ENCODE measurements at places on chromosomes 5 and 9.

GRCh38 chr5:148956477-148957385 lies 106.1 kb downstream of the SH3TC2 start:
- no peak for DNase-seq

- DNase-seq, result no peak
These were observed 74.1 kb downstream of the GALNT10 start for GRCh38 chr5:154264549-154265196.

DNA sequence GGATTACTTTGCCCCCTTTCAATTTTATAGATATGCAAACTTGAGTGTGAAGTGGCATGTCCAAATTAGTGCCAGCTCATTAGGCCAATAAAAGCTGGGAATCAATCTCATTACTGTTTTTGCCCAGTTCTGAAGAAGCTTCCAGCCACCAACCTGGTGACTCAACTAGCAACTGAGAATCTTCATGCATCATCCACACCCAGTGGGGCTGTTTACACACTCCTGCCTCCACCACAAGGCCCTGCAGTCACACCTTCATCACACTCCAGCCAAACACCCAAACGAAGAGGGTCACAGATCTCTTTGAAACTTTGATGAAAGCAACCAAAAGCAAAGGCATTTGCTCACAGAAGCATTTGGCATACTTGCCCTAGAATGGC lies 41.3 kb upstream of the S1PR3 start:
- no peak for DNase-seq

GRCh38 chr9:98092613-98092931 lies 26.4 kb downstream of the TRIM14 start:
- no peak for DNase-seq

GRCh38 chr9:123540457-123540856 lies 184.5 kb downstream of the CRB2 start:
- no peak for DNase-seq

DNA sequence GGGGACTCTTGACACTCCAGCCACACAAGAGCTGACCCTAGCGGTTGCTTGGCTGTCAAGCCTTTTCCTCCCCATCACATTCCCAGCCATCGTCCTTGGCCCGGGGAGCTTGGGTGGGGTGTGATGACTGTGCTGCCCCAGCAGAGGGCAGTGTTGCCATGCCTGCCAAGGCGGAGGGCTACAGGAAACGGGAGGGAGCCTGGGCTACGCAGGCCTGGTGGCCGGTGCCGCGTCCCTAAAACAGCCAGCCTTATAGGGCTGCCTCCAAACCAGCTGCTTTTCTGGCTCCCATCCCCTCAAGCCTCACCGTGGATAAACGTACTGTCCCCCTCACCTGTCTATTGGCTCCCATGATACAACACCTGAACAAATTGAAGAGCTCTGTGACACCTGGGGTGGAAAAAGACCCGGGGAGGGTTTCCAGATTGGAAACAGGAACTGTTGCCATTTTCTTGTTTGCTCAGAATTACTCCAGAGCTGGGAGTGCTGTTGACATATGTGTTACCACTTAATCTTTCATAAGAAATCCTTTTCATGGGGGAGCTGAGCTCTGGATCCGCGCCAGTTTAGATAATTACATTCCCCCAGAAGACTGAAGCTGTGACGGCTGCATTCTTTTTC lies 72.8 kb upstream of the ASTN2 start:
- DNase-seq, result peak; percentile 14

- DNase-seq, result no peak
These were observed 22.9 kb upstream of the ZSWIM6 start for GRCh38 chr5:61309115-61309514.

DNA sequence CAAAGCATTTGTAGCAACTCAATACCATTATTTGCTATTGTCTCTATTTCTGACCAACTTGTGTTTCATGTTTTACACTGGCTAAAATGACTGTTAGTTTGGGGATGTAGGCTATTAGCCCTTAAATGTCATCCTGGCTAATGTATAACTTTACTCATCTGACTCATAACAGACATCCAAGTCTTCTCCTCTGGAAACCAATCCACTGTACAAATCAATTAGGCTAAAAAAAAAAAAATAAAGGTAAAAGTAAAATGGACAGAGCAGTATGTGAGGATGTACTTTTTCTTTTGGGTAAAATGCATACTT lies 20.6 kb downstream of the MEGF9 start:
- DNase-seq, result no peak

- no peak for DNase-seq
These were observed 12.3 kb downstream of the FNBP1 start for GRCh38 chr9:130030651-130031127.

GRCh38 chr5:60259730-60260129 lies 366.2 kb upstream of the PDE4D start:
- no peak for DNase-seq

DNA sequence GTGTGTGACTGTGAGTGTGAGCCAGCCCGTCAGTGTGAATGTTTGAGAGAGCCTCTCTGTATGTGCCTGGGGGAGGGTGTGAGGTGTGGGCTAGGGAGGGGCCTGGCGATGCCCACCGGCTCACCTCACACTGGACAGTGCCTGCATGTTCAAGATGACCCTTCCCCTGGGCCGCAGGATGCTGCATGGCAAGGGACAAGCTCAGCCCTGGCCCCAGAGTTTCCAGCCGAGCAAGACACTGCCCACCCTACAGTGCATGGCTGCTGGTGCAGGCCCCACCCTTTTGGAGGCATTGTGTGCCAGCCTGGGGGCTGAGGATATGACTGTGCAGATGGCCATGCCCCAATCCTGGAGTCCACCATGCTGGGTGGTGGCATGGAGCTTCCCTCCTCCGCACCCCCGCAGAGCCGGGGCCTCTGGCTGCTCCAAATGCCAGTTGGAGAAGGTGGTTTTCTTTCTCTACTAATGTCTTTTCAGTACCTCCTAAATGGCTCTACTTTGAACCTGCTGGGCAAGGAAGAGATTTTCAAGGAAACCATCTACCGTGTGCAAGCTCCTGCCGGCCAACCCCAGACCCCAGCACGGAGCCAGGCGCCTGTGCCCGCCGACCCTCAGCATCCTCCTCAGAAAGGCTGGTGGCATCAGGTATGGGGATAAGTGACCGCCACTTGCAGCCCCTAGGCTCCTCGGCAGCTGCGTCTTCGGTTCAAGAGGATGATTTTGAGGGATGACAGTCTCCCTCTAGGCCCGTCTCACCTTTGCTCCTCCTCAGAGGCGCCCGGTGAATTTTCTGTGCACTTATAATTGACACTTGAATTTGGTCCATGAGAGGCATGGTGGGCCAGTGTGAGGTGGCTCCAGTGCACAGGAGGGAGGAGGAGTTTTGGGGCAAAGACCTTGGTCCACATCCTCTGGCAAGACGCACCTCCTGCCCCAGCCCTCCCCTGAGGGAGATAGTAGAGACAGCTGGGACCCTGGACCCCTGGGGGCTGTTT lies 27.7 kb downstream of the FGD3 start:
- DNase-seq, result no peak

GRCh38 chr9:35521708-35522107 lies 31.8 kb downstream of the RUSC2 start:
- no peak for DNase-seq

- no peak for DNase-seq
These were observed 217.4 kb downstream of the FANCC start for GRCh38 chr9:95100071-95100627.

GRCh38 chr9:101365181-101365580 lies 19.6 kb downstream of the BAAT start:
- DNase-seq, result no peak

DNA sequence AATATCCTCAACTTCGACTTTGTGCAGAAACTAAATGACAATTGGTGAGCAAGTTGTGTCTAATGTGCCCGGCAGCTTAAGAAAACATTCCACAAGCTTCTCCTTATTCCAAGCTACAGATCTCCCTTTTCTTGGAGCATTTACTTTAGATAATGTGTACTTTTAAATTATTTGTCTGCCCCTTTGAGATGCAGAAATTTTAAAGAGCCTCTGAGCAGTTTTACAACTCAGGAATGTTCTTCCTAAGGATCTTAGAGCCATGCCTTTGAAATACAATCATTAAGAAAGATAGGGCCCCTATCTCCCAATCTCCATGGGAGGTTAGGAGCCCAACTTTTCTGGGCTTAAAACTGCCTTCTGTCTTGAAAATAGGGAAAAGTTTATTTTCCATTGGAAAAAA lies 723.7 kb upstream of the COX7C start:
- DNase-seq, result no peak

GRCh38 chr5:122154910-122155309 lies 25.6 kb downstream of the ZNF474 start:
- no peak for DNase-seq

DNA sequence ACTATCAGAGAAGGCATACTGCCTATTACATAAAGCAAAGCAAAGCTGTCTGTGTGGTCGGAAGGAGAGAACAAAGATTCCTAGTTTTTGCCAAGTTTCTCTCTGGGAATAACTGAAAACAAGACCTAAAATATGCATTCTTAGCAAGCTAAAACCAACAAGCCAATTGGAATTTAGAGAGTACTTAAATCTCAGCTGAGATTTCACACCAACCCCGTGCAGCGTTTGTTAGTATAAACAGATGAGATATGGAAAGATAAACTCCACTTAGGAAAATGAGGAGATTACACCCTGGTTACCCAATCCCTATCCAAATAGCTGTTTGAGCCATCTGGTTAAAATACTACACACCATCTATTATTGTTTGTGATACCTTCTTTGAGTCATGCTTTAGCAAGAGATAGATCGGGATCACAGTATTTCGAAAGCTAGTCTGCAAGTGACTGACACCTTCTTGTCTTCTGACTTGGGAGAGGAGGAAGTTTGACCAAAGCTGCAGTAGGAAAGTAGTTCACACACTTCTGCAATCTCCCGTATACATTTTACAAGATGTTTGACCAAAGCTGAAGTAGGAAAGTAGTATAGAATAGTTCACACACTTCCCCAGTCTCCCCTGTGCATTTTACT lies 18.2 kb downstream of the FAF2 start:
- DNase-seq, result no peak

DNA sequence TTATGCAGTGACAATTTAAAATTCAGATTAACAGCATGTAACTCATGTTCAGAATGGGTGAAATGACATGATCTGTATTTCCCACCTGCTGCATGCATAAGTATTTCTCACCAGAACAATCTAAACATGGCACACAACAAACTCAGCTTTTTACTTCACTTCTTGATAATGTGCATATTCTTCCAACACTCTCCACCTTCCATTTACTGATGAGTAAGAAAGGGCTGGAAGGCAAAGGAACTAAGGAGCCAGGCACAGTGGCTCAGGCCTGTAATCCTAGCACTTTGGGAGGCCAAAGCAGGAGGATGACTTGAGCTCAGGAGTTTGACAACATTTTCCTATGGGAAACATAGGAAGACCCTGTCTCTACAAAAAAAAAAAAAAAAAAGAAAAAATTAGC lies 35.8 kb upstream of the SAP30L start:
- DNase-seq, result no peak

GRCh38 chr9:120730654-120731514 lies 16.6 kb upstream of the MEGF9 start:
- peak; percentile 67 for DNase-seq

- no peak for DNase-seq
These were observed 4.6 kb upstream of the FEM1C start for GRCh38 chr5:115549154-115549553.

- DNase-seq, result no peak
These were observed 4.4 kb upstream of the FER start for GRCh38 chr5:108743319-108743718.

DNA sequence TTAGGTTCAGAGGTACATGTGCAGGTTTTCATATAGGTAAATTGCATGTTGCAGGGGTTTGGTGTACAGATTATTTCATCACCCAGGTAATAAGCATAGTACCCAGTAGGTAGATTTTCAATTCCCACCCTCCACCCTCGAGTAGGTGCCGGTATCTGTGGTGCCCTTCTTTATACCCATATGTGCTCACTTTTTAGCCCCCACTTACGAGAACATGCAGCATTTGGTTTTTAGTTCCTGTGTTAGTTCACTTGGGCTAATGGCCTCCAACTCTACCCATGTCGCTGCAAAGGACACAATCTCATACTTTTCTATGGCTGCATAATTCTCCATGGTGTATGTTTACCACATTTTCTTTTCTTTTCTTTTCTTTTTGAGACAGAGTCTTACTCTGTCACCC lies 21.2 kb downstream of the ITK start:
- no peak for DNase-seq

GRCh38 chr9:122767817-122768216 lies 20.9 kb upstream of the OR5C1 start:
- DNase-seq, result no peak

- DNase-seq, result peak; percentile 33
These were observed 66.9 kb upstream of the UBTD2 start for GRCh38 chr5:172350212-172351181.

- DNase-seq, result no peak
These were observed 30.5 kb upstream of the DAB2IP start for GRCh38 chr9:121620777-121621449.

DNA sequence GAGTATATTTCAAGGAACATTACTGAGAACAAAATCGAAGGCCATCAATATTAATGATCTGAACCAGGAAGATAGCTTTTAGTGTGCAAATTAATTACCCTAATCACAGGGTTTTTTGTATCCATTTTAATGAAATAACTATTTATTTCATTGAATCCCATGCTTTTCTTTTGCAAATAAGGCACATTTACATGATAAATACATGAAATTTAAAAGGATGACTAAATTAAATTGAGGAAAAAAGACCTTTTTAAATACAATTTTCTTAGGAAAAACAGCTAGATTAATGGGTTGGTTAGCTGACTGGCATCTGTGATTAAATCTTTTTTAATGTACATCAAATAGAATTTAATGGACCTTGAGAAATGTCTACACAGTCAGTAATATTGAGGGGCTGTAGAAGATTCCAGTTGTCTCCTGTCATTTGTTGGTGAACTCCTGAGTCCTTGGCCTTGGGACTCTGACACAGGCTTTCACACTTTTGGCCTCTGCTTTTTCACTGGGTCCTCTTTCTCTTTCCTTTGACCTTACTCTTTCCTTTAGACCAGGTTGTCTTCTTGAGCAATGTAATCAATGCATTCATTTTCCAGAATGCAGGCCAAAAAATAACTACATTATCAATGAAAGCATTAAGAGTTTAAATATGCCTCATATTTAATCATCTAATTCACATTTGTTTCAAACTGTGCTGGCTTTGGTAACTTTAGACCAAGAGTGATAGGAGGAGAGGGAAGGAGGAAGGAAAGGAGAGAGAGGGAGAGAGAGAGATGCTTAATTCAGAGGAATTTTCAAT lies 511.5 kb downstream of the ZNF608 start:
- DNase-seq, result no peak

- DNase-seq, result peak; percentile 45
These were observed 9.7 kb upstream of the SREK1 start for GRCh38 chr5:66134407-66134861.

DNA sequence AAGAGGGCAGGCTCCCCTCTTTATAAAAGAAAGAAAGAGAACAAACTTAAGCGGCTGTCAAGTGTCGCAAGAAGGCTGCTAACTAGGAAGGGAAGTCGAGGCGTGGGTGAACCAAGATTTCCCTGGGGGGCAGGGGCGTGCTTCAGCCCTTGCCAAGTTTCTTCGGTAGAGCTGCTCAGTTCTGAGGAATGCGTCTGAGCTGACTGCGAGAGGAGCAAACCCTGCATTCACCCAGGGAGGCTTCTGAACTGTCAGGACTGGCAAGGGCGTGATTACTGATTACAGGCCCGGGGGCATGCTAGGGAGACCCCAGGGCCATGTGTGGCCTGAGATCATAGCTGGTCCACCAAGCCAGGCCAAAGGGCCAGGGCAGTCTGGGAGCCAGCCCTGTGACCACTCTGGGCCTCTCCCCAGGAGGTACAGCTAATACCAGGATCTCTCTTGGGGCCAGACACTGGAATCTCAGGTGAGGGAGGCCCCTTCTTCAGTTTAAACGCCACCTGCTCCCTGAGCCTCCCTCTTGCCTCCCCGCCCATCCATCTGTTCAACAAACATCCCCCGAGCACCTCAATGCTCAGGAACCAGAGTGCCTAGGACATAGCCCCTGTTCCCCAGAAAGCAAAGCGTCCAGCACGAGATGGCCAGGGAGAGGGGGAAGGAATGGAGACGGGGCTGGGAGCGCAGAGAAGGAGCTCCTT lies 30.9 kb downstream of the SARDH start:
- DNase-seq, result no peak
